ENCODE measurements at places on chromosomes 1 and 21.

DNA sequence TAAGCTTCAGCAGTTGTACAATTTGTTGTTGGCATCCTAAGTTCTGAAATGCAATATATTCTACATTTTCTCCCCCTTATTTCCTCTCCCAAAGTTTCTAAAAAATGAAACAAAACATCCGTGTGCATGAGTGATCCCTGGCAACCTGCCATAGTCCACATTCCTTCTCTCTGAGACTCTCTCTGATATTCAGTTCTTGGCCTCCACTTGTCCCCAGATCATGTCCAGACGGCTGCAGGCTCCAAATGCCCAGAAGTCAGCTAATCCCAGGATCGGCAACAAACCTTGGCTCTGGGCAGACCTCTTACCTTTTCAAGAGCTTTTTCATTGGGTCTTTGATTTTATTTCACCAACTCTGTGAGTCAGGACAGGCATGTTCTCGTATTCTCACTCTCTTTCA, 187.8 kb downstream of the ETS2 start:
- DNase-seq: no peak

- peak; percentile 58 for DNase-seq
These were observed 1760.3 kb downstream of the NCAM2 start for GRCh38 chr21:22758478-22758877.

GRCh38 chr1:108792420-108792819, 45.9 kb downstream of the STXBP3 start:
- DNase-seq: no peak

DNA sequence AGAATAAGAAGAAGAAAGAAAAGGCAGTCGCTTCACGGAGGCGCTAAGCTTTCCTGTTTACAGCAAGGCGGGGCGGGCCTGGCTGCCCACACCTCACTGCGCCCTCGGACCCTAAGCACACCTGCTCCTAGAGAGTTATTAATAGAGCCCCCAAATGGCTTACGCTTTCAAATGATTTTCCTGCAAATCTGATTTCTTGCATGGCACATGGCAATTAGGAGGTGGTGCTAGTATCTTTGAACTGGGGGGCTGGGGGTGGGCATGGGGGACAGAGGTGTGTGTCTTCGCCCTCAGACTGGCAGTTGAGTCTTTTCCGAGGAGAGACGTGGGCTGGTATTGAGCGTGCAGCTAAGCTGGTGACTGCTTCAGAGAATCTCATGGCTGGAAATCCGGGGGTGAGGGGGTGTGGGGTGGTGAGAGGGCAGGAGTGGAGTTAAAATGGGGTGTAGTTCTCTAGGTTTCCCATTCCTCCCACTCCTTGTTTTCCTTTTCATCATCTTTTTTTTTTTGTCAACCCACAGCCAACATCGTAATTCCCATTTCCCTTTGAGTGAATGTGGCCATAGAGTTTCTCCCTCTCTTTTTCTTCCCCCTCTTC, 1.3 kb downstream of the S1PR1 start:
- no peak for DNase-seq

DNA sequence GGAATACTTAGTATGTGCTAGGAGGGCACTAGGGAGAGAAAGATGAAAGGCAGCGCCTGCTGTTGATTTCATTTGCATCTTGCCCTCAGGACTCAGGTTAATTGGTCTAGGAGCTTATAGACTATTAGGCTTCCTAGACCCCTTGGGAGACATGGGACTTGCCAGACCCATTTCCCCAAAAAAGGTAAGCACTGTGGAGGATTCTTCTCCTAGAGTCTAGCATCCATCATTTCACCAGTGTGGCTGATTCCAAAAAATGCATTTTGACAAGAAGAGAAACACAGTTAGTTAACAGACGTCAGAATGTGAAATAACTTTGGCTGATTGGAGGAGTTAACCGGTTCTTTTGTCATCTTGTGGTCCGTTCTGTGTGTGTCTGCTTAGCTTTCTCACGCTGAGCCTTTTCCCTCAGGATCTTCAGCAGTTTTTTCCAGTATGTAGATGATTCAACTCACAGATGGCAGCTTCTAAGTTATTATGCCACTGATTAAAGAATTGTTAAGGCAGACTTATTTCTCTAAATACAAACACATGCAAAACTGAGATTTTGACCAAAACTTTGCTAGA, 108.8 kb downstream of the KIF26B start:
- DNase-seq: no peak

DNA sequence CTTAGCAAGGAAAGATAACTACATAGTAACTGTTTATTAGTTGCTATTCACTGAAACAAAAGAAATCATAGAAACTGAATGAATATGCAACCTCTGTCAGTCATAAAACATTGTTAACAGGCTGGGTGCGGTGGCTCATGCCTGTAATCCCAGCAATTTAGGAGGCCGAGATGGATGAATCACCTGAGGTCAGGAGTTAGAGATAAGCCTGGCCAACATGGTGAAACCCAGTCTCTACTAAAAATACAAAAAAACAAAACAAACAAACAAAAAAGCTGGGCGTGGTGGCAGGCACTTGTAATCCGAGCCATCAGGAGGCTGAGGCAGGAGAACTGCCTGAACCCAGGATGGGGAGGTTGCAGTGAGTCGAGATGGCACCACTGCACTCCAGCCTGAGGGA, 44.1 kb downstream of the CRB1 start:
- DNase-seq: no peak

- peak; percentile 21 for DNase-seq
These were observed 1.5 kb downstream of the CDC7 start for GRCh38 chr1:91501971-91502671.

DNA sequence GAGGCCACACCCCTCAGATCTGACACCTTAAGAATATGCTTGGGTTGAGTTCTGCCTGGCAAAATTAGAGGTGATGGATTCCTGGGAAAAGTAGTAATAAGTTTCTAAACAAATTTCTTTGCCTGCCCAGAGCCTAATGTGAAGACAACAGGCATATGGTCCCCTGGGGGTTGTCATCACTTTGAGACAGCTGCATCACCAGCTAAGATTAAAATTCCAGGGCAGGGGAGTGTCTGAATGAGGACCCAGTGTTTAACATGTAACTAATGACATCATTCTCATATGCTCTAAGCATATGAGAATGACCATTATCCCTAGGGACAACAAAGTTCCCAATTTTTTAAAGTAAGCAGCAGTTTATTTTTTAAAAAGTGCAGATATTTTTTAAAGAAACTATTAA, 432.2 kb downstream of the PCP4 start:
- no peak for DNase-seq

DNA sequence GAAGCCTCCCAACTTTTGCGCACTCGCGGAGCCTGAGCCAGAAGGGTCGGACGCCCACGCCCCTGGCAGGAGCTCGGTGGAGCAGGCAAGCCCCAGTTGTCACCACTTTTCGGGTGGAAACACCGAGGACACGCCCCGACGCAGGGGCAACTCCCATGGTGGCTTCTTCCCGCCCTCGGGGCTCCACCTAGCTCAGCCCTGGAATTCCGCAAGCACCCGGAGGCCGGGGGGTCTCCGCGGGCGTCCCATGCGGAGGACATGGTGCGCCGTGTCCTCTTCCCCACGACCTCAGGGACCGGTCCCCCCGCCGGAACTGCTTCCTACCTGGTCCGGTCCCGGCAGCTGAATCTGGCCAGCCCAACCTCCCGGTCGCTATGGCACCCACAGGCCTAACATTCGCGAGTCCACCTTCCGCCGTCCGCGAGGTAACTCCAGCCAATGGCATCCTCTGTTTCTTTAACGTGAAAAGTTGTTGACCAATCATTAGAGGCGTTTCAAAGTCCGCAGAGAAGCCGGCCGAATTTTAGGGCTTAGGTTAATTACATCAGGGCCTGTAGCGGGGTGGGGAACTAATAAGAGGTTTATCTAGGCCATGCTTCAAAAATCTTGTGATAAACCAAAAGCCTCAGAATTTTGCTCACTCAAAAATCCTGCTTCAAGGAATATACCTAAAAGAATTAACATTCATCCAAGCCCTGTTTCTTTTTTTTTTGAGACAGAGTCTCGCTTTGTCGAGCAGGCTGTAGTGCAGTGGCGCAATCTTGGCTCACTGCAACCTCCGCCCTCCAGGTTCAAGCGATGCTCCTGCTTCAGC, at the start of gene STPG1:
Gene STPG1 (minus strand): TSS at position 433 of the 814 bp plus-strand sequence. CDS start 12,394 bp downstream, outside the sequence.
- DNase-seq: no peak

- DNase-seq: no peak
These were observed 251.8 kb downstream of the CRB1 start for GRCh38 chr1:197519741-197520334.

DNA sequence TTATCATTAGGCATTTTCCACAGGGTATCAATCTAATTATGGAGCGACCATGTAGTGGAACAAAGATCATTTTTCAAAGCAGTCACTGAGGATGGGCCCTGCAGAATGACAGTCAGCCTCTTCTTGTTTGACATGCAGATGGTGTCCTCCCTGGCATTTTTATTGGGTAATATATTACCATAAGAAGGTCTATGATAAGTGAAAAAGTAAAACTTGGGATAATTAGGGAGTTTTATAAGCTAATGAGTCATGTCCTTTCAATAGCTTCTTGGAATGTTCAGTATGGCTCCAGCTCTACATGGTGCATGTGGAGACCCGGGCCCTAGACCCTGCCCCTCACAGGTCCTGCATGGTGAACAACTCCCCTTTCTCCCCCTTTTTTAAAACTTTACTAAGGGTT, 232.2 kb upstream of the COA6 start:
- DNase-seq: no peak

- no peak for DNase-seq
These were observed 17.1 kb upstream of the KLHDC8A start for GRCh38 chr1:205373798-205374175.

DNA sequence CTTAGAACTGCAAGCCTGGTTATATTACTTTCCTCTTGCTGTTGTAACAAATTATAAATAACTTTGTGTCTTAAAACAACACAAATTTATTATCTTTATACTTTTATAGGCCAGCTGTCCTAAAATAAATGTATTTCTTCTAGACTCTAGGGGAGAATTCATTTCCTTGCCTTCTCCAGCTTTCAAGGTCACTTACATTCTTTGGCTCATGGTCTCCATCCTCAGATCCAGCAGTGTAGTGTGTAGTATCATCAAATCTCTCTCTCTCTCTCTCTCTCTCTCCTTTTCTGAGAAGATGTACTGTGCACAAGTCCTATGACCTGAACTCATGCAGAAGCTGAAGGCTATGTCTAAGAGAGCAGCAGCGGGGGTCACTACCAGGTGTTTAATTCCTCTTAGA, 1510.6 kb downstream of the MRPL39 start:
- no peak for DNase-seq

DNA sequence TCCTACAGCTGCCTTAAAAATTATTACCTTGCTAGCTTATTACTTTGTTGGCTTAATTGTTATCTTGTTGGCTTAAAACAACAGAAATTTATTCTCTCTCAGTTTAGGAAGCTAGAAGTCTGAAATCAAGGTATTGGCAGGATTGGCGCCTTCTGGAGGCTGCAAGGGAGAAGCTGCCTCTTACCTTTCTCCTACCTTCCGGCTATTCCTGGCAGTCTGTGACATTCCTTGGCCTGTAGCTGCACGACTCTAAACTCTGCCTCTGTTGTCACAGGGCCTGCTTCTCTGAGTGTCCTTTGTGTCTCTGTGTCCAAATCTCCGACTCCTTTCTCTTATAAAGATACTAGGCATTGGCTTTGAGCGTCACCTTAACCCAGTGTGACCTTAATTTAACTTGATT, 579.9 kb upstream of the B3GALT2 start:
- no peak for DNase-seq

GRCh38 chr1:94383966-94384408, 34.2 kb upstream of the ABCD3 start:
- no peak for DNase-seq
